ENCODE measurements at places on chromosomes 3 and 15. TPM values are rescaled to one million over a fixed set of nuclear protein-coding genes. Genes with fewer than 3 reads are reported as not detected.
A peak's percentile ranks its signal among the peaks of the same experiment; 100 is the strongest.

- no peak for DNase-seq
Measured at GRCh38 chr3:123760817-123761216, 123.3 kb downstream of the MYLK start.

DNA sequence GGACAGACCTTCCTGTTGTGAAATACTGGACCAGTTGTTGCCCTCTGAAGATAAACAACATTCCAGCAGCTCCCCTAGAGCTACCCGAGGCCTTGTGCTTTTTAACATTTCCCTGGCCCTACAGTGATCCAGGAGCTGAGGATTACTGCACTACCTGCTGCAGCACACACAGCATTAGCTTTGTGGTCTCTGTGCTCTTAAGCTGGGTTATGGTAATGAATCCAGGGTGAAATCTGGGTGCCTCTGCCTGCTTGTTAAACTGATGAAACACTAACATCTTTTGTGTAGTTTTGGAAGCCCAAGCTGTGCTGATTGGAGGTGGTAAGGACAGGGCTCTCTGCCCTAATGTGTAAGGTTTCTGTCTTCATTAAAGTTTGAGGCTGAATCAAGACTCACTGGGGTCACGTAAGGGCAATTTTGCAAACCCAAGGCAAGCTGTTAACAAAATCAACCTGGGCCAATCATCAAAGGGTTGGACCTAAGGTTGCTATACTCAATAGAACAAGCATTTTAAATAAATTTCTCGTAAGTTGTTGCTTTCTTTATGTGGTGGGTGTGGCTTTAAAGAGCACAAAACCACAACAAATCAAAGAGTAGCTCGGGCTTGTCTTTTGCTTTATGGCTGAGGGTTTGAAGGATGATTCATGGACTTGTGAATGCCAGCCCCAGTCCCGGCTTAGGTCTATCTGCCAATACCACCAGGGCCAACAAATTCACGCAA, 183.9 kb downstream of the TPRG1 start:
- DNase-seq, result peak; percentile 55

- no peak for DNase-seq
Measured at GRCh38 chr15:79370716-79371115, 59.8 kb downstream of the TMED3 start.

- DNase-seq, result peak; percentile 2
Measured at GRCh38 chr3:192570821-192571791, 156.2 kb downstream of the FGF12 start.

DNA sequence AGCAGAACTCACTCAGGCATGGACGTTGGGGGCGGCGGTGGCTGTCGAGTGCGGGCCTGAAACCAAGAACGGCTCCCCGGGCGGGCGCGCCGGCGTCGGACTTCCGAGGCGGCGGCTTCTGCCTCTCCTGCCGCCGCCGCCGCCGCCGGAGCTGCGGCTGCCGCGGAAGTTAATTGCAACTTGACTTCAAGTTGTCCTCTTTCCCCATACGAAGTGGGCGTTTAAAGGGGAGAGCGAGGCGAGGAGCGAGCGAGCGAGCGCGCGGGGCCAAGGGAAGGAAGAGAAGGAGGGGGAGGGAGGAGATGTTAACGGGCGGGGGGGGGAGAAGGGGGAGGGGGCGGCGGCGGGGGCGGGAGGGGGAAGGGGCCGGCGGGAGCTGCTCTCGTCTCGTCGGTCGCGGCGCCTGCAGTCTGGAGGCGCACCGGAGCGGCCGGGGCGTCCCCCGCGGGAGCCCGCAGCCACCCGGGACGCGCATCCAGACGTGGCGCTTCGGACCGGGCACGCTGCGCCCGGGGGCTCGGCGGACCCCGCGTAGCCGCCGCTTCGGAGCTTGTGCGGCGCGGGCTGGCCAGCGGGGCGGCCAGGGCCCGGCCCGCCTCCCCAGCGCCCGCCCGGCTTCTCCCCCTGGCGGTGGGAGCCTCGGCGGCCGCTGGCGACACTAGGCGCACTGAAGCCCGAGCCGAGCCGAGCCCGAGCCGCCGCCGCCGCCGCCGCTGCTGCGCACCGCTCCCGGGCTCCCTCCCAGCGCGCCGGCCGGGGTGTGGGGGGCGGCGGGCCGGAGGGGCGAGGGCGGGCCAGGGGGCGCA, 19.7 kb upstream of the SATB1 start:
- DNase-seq, result peak; percentile 84

DNA sequence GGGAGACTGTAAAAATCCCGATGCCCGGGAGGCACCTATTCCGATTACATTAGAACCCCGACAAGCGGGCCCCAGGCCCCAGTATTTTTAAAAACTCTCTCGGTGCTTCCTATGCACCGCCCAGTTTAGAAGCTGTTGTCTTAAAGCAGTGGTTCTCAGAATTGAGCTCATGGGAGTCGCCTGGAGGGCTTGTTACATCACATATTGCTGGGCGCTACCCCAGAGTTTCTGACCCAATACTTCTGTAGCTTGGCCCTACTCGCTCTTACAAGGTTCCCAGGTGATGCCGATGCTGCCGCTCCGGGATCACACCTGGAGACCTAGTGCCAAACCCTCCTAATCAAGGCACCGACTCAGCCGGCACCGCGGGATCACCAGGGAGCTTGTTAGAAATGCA, 35.2 kb downstream of the CPN2 start:
- no peak for DNase-seq

- no peak for DNase-seq
Measured at GRCh38 chr15:63920504-63921175, 86.9 kb upstream of the HERC1 start.

GRCh38 chr15:90082140-90082715, 20.0 kb downstream of the IDH2 start:
- DNase-seq, result no peak

Gene IL16
- 50.9 TPM for total RNA-seq

DNA sequence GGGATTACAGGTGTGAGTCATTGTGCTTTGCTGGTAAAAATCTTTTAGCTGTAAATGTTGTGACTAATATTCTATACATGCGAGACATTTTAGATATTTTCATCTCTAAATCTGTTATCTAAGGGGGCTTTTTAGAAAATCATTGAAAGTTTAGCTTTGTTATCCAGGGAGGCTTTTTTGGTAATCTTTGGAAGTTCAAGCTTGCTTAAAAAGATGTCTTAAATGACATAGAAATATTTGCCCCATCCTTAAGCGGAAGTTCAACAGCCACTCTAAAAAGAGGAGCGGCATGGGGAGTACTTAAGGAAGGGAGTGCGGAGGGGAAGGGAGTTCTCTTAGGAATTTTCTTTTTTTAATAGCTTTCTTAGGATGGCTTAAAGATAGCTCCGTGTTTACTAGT, 26.1 kb downstream of the DNAJC13 start:
- no peak for DNase-seq

DNA sequence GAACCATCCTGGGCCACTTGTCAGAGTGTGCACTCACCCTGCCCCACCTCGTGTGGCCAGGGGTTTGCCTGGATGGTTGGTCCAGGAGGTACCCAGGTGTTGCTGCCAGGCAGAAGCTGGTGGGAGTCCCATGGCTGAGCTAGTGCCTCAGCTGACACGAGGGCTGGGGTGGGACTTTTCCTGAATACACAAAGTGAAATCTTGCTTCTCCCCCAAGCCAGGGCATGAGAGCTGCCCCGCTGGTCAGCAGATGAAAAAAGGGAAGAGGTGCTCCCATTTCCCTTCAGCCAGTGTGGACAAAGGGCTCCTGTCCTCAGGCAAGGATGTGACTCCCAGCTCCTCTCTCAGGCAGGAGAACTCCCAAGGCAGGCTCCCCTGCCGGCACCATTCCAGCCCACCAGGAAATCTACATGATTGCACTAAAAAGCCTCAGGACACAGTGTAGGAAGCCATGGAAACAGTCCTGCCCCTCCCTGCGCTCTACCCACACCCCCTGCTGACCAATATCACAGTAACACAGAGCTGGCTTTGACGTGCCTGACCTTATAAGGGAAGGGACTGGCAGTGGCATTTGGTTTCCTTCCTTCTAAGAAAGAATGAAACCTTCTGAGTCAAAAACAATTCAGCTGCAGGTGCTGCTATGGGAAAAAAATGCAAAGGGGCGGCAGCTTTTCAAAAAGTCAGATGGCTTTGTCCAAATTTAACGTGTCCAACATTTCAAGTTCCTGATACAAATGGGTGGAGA, 33.9 kb downstream of the MYO5C start:
- peak; percentile 79 for DNase-seq

DNA sequence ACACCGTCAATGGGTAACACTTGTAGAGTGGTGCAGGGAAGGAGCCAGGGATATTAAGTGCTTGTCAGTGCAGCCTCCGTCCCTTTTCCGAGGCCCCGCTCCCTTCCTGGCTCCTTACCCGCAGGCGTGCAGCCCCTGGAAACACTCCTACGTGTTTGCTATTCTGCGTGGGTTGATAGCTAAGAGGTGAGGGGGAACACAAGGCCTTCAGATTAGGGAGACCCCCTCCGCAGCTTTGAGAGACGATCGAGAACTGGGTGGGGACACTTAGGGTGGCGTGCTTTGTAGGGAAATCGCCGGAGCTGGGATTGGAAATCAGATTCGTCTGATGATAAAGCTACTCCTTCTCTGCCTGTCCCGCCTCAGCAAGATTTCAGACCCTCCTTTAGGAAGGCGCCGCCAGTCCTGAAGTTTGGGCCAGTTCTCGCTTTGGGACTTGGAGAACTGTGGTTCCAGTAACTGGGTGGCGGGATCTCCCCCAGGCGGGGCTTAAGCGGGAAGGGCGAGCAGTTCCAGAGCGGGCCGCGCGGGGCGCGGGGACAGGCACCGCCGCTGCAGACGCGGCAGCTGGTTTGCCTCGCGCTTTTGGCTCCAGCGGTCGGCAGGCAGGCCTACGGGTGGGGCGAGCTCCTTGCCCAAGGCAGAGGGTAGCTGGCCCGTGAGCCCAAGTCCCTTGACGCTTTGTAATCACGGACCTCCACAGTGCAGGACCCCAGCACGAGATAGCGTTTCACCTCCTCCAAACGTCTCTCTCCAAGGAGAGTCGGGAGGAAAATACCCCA, 8.0 kb upstream of the FAM107A start:
- DNase-seq, result peak; percentile 63

Gene GOLGA6L9
- total RNA-seq, result 4.9 TPM

GRCh38 chr15:43941071-43941470, 114.3 kb downstream of the WDR76 start:
- no peak for DNase-seq

- DNase-seq, result no peak
Measured at GRCh38 chr3:9021271-9022009, 58.2 kb upstream of the RAD18 start.

Gene PPP1R14D
- not detected for total RNA-seq

GRCh38 chr3:9966841-9967240, 14.6 kb upstream of the PRRT3 start:
- no peak for DNase-seq

DNA sequence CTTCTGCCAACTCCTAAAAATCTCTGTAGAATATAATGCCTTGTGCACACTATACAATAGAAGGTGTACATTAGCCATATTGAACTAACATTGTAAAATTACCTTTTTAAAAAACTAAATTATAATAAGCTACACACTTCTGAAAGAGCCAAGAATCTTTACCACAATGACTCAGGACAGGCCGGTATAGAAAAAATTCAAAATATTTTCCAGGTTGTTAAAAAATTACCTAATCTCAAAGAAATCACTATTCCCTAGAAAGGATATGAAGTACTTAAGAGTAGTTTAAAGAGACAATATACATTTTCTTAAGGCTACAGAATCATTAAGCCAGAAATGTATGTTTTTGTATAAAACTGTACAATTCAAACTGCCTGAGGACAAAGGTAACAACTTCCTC, 48.5 kb downstream of the TJP1 start:
- DNase-seq, result no peak

- no peak for DNase-seq
Measured at GRCh38 chr3:109070211-109070610, 47.7 kb downstream of the MORC1 start.

- DNase-seq, result peak; percentile 38
Measured at GRCh38 chr3:172561897-172562640, 38.8 kb upstream of the TNFSF10 start.
